ENCODE measurements at places on chromosomes 3 and 15.

- DNase-seq = no peak
These were observed 79.2 kb downstream of the IL1RAP start for GRCh38 chr3:190593075-190593474.

DNA sequence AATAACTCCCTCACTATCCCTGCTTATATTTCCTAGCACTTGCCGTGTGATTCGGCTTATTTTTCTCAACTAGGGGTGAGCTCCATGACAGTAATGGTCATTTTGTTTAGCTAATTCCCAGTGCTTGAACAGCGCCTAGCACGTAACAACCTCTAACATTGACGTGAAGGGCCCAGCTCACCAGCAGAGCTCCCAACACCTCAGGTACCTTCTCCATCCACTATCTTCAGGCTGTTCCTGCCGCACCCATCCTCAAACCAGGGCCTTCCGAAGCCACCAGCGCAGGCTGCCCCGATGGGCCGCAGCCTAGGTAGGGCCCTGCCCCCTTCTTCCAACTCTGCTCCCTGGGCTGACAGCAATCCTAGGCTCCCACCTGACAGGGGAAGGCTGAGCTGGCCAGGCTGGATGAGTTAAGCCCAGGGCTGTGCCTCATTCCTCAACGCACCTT, 751 bp upstream of the RPS17 start:
- peak; percentile 40 for DNase-seq

- DNase-seq = no peak
These were observed 61.6 kb downstream of the IGSF11 start for GRCh38 chr3:118973050-118973449.

DNA sequence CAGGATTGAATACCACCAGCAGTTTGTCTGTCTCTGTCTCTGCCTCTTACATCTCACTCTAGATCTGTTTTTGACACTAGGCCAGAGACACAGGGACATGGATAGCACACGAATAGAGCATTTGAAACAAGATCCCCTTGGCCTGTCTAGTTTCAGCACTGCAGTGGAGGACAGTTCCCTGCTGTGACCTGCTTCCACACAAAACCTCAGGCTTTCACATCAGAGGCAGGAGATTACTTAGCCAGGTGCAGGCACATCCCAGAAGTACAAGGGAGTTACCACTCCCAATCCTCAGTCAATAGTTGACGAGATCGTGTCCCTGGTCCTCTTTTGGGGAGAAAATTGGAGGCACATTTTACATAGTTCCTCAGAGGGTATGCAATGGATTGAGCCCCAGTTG, 34.0 kb upstream of the CCK start:
- DNase-seq = peak; percentile 51

GRCh38 chr15:52334491-52335160, 39.0 kb upstream of the MYO5C start:
- DNase-seq = no peak
